Caco-2 (cell line): ENCODE measurements at places on chromosomes 2 and 18.

DNA sequence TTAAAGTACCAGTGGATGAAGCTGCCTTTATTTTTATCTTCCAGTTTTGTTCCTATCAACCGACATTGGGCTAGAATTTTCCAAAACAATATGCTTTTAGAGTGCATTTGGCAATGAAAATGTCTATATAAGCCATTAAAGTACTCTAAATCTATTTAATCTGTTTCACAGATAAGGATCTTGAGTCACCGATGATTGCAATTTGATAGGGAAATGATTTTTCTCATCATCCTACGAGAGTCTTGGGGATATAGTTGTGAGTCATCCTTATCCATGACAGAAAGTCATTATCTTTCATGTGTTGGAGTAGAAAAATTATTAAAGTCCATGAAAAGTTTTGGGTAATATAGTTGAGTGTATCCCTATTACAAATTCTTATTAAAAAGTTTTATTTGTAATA is 26.1 kb downstream of the SLC39A10 start:
- H3K4me3 ChIP-seq: no peak overlapping the region
- no peaks in the 10 kb centered on the region for H3K36me3 ChIP-seq
- H3K4me1 ChIP-seq: no peaks in the 10 kb centered on the region
- no peaks in the 10 kb centered on the region for H3K27me3 ChIP-seq

DNA sequence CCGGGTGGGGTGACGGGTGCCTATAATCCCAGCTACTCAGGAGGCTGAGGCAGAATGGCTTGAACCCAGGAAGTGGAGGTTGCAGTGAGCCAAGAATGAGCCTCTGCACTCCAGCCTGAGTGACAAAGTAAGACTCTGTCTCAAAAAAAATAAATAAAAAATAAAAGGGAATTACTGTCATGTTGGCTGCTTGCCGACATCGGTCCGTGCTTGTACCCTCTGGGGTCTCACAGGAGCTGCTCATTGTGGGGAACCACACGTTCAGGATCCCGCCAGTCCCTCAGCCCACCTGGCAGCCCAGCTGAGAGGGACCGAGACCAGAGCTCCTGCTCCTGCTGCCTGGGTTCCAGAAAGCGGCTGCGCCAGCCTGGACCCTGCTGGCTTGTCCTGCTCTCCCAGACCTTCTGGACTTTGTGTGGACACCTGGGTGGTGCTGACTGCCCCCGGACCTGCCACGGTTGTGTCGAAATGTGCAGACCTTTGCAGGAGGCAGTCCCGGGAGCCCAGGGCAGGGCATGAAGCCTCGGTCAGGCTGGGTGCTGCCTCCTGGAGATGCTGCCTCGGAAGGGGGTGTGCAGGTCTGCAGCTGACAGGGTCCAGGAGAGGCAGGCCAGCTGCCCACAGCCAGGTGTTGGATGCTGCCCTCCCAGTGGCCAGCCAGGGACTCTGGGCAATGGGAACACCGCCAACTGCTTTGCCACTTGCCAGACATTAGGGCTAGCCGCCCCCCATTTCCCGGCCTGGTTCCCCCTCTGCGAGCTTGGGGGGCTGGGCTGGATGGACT is 16.4 kb downstream of the KLF11 start:
- H3K4me1 ChIP-seq: peaks cover 13% of the 10 kb centered on the region
- no peak overlapping the region for H3K27ac ChIP-seq
- H3K36me3 ChIP-seq: no peaks in the 10 kb centered on the region

- H3K27ac ChIP-seq: no peak overlapping the region
- H3K4me3 ChIP-seq: no peak overlapping the region
- no peaks in the 10 kb centered on the region for H3K36me3 ChIP-seq
- peaks cover 16% of the 10 kb centered on the region for H3K4me1 ChIP-seq
- H3K27me3 ChIP-seq: no peaks in the 10 kb centered on the region
Observed at GRCh38 chr2:48736251-48736650, 19.3 kb downstream of the LHCGR start.

- H3K36me3 ChIP-seq: no peaks in the 10 kb centered on the region
- no peak for DNase-seq
- no peak overlapping the region for H3K4me3 ChIP-seq
Observed at GRCh38 chr2:196075196-196075595, 6.6 kb upstream of the DNAH7 start.

- peak overlapping the region; percentile 48 for H3K27ac ChIP-seq
- H3K4me3 ChIP-seq: no peak overlapping the region
- peaks cover 11% of the 10 kb centered on the region for H3K4me1 ChIP-seq
- H3K36me3 ChIP-seq: no peaks in the 10 kb centered on the region
- DNase-seq: no peak
- no peaks in the 10 kb centered on the region for H3K27me3 ChIP-seq
Observed at GRCh38 chr2:120919771-120920453, 184.2 kb downstream of the GLI2 start.

DNA sequence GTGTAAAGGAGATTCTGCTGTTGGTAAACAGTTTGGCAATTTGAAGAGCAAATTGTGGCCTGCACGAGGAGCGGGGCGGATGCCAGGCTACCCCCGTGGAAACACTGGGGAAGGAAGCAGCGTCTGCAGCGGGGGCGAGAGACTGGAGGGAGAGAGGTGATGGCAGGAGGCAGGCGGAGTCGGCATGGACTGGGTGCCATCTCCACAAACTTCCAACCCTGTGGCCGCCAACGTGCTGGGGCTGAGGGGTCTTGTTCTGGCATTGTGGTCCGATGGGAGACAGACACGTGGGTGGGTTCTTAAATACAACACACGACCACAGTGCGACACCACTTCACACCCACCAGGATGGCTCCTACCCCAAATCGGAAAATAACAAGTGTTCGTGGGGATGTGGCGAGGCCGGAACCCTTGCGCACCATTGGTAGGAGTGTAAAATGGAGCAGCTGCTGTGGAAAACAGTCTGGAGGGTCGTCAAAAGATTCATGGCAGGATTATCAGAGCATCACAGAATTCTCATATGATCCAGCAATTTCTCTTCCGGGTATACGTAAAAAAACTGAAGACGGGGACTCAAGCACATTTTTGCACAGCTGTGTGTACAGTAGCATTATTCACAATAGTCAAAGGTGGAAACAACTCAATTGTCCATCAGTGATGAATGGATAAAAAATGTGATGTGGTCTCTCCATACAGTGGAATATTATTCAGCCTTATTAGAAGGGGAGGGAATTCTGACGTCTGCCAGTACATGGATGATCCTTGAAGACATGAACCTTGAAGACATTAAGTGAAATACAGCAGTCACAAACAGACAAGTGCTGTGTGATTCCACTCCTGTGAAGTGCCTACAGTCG is 82.4 kb upstream of the HPCAL1 start:
- no peaks in the 10 kb centered on the region for H3K27me3 ChIP-seq
- no peak for DNase-seq
- peaks cover 10% of the 10 kb centered on the region for H3K4me1 ChIP-seq
- H3K36me3 ChIP-seq: no peaks in the 10 kb centered on the region
- no peak overlapping the region for H3K4me3 ChIP-seq

DNA sequence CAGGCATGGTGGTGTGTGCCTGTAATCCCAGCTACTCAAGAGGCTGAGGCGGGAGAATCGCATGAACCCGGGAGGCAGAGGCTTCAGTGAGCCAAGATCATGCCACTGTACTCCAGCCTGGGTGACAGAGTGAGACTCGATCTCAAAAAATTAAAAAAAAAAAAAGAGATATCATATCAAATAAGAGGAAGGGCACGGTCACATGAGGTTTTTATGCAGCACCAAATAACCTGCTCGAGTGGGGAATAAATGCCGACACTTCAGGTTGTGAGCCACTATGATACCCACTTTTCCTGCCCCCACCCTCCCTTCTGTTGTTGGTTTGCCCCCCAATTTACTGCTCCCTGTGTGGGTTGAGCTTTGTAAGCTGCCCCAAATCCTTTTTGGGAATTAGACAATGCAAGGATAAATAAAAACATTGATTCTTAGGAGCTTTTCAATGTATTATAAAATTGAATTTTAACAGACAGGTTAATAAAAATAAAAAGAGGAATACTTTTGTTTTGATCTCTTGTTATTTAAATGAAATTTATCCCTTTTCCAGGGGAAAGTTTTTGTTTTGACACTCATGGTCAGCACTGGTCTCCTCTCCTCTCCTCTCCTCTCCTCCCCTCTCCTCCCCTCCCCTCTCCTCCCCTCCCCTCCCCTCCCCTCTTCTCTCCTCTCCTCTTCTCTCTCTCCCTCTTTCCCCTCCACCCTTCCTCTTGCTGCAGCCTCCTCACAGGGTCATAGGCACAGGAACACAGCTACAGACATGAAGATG is 29.2 kb downstream of the CD8B start:
- no peaks in the 10 kb centered on the region for H3K36me3 ChIP-seq
- H3K27me3 ChIP-seq: no peaks in the 10 kb centered on the region
- no peak overlapping the region for H3K4me3 ChIP-seq
- H3K27ac ChIP-seq: no peak overlapping the region
- no peak for DNase-seq
- peaks cover 5% of the 10 kb centered on the region; the same call in 1 of the 2 replicates for H3K4me1 ChIP-seq

DNA sequence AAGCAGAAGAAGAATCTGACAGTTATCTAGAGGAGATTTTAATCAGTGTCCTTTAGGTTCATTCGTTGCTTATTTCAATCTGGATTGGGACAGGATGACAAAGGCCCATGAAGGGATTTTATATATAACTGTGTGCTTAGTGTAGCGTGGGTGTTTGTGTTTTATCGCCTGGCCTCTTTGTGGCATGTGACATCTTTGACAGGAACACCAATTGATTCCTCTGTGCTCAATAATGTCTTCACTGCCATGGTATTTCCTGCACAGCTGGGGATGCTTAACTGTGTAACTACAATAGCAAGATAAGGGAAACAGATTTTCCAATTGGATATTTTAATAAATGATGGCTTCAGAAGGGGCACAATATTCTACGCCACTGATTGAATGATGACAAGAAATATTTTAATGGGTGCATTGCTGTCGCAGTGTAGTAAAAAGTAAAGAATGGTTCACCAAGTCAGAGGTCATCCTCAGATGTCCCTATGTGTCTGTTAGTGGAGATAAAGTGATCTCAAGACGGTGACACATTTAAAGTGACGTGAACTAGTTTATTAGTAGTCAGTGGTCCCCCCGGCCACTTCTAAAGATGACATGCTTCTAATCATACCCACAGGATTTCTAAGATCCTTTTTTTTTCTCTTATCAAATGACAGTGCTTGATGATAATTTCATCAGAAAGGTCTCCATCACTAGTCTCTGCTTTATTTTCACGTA is 160.4 kb downstream of the AGAP1 start:
- DNase-seq: no peak
- H3K4me1 ChIP-seq: no peaks in the 10 kb centered on the region
- no peak overlapping the region for H3K4me3 ChIP-seq
- no peaks in the 10 kb centered on the region for H3K36me3 ChIP-seq

- peak; percentile 2 for DNase-seq
- H3K4me3 ChIP-seq: no peak overlapping the region
- no peak overlapping the region for H3K27ac ChIP-seq
- H3K4me1 ChIP-seq: peaks cover 8% of the 10 kb centered on the region; the same call in 1 of the 2 replicates
- H3K27me3 ChIP-seq: no peaks in the 10 kb centered on the region
Observed at GRCh38 chr18:48832938-48833700, 117.6 kb downstream of the SMAD7 start.

- peaks cover 24% of the 10 kb centered on the region for H3K4me1 ChIP-seq
- peaks cover 6% of the 10 kb centered on the region for H3K36me3 ChIP-seq
- DNase-seq: no peak
- H3K27me3 ChIP-seq: no peaks in the 10 kb centered on the region
Observed at GRCh38 chr2:38751596-38752410, 642 bp upstream of the SRSF7 start.

GRCh38 chr2:96918754-96919550 is 49.1 kb upstream of the SEMA4C start:
- H3K36me3 ChIP-seq: no peaks in the 10 kb centered on the region
- no peaks in the 10 kb centered on the region for H3K27me3 ChIP-seq
- peaks cover 24% of the 10 kb centered on the region for H3K4me1 ChIP-seq
- H3K27ac ChIP-seq: peak overlapping the region; percentile 28
